ENCODE measurements at places on chromosomes 4 and X.
A peak's percentile ranks its signal among the peaks of the same experiment; 100 is the strongest.

DNA sequence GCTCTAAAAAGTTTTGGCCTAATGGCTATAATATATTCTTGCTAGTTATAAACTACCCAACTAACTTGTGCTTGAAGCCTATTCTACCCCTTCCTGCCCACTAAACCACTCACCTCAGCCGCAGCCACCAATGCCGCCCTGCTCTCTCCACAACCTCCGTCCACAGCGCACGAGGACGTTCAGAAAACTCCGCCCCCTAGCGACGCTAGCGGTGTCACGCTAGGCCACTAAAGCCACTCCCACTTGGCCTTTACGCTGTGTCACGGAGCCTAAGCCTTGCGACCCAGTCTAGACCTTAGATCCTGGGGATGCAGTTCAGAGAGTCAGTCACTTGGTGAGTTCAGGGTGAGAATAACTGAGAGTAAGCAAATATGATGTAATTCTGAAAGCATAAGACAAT lies at the start of gene TEX11:
TEX11 (minus strand) TSS at position 171 of the 400 bp plus-strand sequence. CDS start 922 bp downstream, outside the sequence.
- DNase-seq = no peak

GRCh38 chrX:48648336-48648751 lies 35.3 kb upstream of the WAS start:
- peak; percentile 6 for DNase-seq

GRCh38 chr4:69470561-69470960 lies 25.1 kb downstream of the UGT2B4 start:
- no peak for DNase-seq

DNA sequence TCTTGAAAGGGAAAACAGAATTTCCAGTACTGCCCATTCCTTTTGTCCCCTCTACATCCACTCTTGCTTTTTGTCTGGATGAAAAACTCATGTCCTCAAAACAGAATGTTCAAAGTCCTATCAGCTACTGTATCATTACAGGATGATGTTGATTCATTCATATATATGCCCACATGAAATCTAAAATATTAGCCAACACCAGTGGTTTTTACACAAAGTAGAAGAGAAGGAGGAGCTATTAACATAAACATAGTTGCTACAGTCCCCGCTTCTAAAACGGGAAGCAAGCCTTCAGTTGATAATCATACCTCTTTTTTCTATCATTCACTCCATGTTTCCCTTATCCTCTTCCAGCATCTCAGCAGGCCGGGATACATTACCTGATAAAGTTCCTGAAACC lies 7.7 kb upstream of the THOC2 start:
- no peak for DNase-seq

GRCh38 chr4:158785718-158786117 lies 16.9 kb downstream of the FNIP2 start:
- no peak for DNase-seq

DNA sequence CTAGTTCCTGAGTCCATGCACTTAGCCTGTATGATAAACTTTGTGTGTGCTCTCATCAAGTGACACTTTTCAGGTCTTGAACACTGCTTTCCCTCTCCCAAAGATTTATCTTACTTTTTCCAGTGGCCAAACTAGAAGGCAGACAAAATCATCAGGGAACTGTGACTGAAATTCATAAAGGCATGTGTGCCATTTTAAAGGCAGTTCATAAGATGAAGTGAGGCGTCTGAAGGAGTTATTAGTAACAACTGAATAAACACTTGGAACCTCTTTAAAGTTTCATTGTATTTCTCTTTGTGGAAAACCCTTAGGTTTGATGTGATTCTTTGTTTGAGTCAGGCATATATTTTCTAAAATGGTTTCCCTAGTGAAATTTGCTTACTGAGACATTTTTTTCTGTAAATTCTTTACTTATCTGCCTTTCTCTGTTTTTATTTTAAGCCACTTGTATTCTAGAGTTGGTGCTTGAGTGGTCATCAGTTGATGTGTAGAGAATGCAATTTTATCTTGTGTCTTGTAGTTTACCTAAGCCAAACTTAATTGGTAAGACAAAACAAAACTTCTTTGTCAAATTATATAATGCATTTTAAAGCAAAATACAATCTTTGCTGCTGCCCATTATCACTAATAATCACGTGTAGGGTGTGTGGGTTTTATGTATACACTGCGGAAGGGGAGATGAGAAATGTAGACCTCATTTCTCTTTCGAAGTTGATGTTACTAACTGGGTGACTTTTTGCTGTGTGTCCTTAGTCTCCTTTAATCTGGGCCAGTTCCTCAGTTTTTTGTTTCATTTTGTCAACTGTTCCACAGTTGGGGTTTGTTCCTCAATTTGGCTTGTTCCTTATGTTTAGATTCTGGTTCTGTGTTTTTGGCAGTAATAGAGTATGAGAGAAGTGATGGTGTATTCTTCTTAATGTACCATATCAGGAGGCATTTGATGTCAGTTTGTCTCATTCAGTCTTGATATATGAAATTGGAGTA lies 56.8 kb downstream of the RBPJ start:
- no peak for DNase-seq

DNA sequence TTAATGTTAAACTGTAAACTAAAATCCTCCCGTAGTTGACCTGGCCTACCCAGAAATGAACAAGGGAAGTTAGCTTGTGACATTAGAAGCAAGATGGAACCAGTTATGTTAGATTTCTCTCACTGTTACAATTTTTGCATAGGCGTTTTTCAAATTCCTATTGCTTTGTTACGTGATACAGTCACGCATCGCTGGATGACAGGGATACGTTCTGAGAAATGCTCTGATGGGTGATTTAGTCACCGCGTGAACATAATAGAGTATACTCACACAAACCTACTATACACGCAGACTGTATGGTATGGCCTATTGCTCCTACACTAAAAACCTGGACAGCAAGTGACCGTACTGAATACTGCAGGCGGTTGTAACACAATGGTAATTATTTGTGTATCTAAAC lies 46.7 kb upstream of the PUDP start:
- no peak for DNase-seq

- no peak for DNase-seq
These were observed 263.8 kb downstream of the NKX6-1 start for GRCh38 chr4:84235126-84235944.

DNA sequence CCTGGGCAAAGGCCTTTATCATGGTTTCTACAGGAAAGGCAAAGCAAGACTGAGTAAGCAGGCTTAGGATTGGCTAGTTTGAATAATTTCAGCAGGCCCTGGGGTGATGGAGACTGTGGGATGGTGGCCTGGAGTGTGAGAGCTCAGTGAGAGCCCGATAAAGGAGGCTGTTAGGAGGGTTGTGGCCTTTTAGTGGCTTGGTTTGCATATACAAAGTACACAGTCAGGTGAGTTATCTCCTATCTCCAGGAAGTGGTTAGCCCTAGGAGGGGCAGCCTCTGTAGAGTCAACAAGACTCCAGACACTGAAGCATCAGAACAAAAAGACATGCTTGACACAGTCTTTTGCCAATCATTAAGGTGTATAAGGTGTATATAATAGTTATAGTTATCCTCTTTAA lies 157.2 kb downstream of the CFAP299 start:
- DNase-seq = peak; percentile 2

GRCh38 chr4:162059656-162060055 lies 104.1 kb downstream of the FSTL5 start:
- DNase-seq = no peak

GRCh38 chr4:123672987-123673386 lies 276.4 kb downstream of the SPRY1 start:
- DNase-seq = no peak

DNA sequence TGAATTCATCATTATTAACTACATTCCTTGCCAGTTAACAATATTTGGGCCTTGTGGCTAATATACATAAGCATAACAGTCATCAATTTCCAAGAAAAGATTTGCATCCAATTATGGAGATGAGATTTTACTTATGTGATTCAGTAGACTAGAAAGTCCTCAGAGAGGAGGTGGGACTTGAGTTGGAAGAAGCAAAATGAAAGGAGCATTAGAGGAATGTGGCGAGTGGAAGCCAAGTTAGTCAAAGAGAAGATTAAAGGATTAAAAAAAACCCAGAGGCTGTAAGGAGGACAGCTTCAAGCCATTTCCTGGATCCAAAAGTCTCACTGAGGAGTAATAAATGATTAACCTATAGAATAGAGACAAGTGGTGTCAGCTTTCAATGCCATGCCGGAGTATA lies 1099.4 kb upstream of the IGFBP7 start:
- no peak for DNase-seq

GRCh38 chr4:158208963-158209640 lies 1.2 kb upstream of the TMEM144 start:
- DNase-seq = no peak

- DNase-seq = no peak
These were observed 43.7 kb downstream of the MAGEB16 start for GRCh38 chrX:35841872-35842271.

DNA sequence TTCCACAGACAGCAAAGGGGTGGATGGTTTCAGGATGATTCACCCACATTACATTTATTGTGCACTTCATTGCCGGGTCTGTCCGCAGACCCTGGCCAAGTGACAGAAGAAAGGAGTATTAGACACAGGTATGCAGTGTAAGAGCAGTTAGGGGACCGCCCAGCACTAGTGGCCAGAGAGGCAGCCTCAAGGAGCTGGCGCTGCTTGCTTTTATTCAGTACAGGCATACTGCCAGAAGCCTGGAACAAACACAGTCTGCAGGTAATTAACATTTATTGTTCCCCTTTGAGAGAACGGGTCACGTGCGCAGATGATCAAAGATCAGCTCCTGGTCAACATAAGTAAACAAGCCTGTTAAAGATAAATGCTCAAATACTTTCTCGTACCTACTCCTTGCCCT lies 1639.0 kb upstream of the IGFBP7 start:
- no peak for DNase-seq

GRCh38 chrX:129679901-129680300 lies 25.1 kb upstream of the APLN start:
- no peak for DNase-seq

DNA sequence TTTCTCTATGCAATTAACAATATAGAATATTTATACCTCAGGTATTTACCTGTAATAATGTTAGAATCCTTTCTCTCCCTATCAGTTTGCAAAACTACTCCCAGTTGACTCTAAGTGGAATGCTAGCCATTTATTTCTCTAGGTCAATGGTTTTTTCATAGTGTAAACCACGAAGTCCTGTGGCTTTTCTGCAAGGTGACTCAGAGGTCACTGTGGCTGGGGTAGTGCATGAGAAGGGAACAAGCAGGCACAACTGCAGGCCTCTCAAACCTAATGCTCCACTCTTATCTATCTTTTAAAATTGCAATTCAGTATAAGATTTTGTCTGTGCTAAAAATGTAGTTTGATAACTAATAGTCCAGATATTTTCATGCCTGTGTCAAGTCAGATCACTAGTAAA lies 159.4 kb downstream of the ANTXR2 start:
- DNase-seq = no peak

GRCh38 chr4:84678976-84679744 lies 96.2 kb downstream of the CDS1 start:
- no peak for DNase-seq

DNA sequence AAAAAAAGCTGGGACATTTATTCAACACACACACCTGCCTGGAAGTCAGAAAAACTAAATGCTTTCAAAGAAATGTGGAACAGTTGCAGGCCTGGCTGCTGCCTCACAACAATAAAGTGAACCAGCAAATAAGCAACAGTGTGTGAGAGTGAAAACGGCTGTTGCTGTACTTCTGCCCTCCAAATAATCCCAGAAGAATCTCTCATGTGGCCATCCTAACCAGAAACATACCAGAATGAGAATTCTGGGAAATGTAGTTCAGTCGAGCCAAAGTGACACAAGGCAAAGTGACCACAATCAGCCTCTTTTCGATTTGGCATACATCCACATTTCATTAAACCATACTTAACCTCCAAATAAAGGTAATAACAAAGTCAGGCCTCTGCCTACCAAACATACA lies 204.5 kb downstream of the SLC7A11 start:
- no peak for DNase-seq

DNA sequence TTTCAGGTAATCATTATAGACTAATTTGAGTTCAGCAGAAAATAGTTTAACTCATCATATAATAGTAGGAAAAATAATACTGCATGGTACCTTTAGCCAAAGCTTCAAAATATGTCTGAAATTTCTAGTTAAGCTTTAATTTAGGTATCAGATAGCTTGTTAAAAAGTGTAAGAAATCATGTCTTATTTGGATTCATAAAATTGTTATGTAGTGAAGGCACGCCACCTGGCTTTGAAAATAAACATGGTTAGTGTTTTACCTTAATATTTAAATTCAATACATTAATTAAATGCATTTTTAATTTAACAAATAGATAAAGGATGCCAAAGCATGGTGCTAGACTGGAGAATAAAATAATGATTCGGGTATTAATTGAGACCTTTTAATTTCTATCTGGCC lies 211.4 kb downstream of the FSTL5 start:
- no peak for DNase-seq

- DNase-seq = no peak
These were observed 28.6 kb upstream of the INPP4B start for GRCh38 chr4:142874684-142875083.
